ENCODE measurements at places on chromosomes 2 and 18.
A peak's percentile ranks its signal among the peaks of the same experiment; 100 is the strongest.

- DNase-seq: no peak
These were observed 174.7 kb downstream of the MC4R start for GRCh38 chr18:60197671-60198462.

DNA sequence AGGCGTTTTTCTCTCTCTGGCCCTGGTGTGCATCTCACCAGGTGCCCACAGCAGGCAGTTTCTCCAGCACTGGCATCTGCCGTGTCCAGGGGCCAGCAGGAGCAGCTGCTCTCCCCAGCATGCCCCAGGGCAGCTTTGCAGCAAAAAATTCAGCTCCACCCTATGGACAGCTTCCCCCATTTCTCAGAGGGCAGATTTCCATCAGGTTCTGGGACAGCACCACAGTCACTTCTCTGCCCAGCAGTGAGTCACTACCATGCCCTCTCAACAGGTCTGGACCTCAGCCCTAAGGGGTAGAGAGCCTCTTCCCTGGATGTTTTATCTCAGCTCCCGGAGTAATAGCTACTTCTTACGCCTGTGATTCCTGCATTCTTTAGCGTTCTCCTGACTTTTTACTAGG is 170.2 kb upstream of the RAB12 start:
- DNase-seq: no peak

- no peak for DNase-seq
These were observed 273.5 kb downstream of the PTGR3 start for GRCh38 chr18:74935434-74935833.

DNA sequence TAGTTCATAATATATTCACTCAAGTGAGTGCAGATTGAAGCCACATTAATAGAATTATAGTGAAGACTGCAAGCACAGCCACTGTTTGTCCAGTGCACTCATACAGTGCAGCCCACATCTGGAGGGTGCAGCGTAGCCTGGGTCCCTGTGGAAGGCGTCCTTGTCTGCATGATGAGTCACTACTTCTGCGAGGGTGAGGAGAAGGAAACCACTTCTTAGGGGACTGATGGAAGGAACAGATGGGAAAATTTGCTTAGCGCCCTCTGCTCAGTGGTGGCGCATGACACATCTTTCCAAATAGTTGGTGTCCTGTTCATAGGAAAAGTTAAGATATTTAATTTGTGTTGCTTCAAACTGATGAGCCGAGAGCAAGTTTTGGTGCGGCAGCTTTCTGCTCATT is 330.4 kb upstream of the SMIM21 start:
- no peak for DNase-seq

- DNase-seq: peak; percentile 74
These were observed 419.9 kb downstream of the TGIF1 start for GRCh38 chr18:3869848-3870247.

- no peak for DNase-seq
These were observed 116.7 kb upstream of the COPS8 start for GRCh38 chr2:236968880-236969534.
